CD4-positive, alpha-beta T cell treated with Interleukin-15 for 4 hours (primary cell): ENCODE measurements at places on chromosomes 12 and 14.

DNA sequence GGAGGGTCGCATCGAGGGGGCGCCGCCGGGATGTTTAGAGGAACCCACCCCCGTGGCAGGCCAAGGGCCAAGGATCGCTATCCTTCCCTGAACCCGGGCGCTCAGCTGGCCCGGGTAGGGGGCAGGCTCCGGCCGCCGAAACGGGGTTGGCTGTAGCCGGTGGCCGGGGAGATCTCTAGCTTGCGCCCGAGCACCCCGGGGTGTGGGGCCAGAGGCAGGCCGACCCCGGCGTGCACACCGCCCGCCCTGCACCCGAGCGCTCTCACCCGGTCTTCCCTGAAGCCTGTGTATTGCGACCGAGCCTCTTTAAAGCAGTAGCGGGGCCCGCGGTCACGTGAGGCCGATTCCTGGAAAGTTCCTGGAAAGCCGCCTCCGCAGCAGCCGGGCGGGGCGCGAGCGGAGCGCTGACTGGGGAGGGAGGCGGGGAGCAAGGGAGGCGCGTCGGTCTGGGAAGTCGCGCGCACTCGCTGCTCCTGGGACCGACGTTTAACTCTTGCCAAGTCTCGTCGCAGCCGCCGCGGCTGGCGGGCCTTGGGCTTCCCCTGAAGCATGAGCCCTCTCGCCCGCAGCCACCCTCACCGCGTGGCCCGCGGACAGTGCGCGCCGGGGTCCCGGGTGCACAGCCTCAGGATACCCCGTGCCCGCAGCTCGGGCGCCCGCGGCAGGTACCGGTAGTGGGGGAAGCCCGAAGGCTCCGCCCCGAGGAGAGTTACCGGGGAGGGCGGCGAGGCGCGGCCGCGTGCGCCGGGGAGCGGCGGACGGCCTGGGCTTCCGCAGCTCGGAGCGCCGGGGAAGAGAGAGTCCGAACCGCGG lies 1.7 kb upstream of the SOCS2 start:
- DNase-seq = peak; percentile 96

GRCh38 chr14:103136388-103137271 lies 13.4 kb downstream of the TNFAIP2 start:
- no peak for DNase-seq

- DNase-seq = no peak
These were observed 15.1 kb upstream of the GALNT6 start for GRCh38 chr12:51406290-51406689.

- no peak for DNase-seq
These were observed 26.3 kb upstream of the OR5AU1 start for GRCh38 chr14:21182166-21182565.

DNA sequence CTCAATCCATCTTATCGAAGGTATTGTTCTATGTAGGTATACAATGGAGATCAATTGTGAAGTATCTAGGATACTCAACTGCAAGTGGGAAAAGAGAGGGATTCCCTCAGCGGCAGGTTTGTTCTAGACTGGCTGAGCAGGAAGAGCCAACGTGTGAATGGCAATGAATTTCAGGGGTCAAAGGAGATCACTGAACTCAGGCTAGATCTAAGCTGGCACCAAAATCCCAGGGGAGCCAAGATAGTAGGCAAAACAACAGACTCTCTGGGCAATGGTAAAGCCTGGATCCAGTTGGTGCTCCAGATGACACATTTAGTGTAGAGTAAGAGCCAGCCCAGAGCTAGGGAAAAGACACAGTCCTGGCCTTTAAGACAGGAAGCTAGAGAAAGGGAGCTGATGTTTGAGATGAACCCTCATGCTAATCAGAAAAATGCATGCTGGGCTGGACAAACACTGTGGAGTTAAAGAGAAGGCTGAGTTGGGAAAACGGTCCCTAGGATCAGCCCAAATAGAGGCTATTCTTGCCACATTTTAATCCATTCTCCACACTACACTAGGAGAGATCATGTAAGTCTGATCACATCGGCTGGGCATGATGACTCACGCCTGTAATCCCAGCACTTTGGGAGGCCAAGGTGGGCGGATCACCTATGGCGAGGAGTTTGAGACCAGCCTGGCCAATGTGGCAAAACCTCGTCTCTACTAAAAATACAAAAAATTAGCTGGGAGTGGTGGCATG lies 45.6 kb downstream of the EFCAB11 start:
- DNase-seq = no peak

- no peak for DNase-seq
These were observed 597.1 kb downstream of the RPL10L start for GRCh38 chr14:46054526-46054925.
